ENCODE measurements at places on chromosomes 7 and 10. TPM values are rescaled to one million over a fixed set of nuclear protein-coding genes. Genes with fewer than 3 reads are reported as not detected.
A peak's percentile ranks its signal among the peaks of the same experiment; 100 is the strongest.

- H3K4me1 ChIP-seq: no peaks in the 10 kb centered on the region
- no peak for DNase-seq
- H3K4me3 ChIP-seq: no peak overlapping the region
- H3K36me3 ChIP-seq: no peaks in the 10 kb centered on the region
- H3K27me3 ChIP-seq: peaks cover 16% of the 10 kb centered on the region
Observed at GRCh38 chr10:117590101-117590875, 47.7 kb downstream of the EMX2 start.

DNA sequence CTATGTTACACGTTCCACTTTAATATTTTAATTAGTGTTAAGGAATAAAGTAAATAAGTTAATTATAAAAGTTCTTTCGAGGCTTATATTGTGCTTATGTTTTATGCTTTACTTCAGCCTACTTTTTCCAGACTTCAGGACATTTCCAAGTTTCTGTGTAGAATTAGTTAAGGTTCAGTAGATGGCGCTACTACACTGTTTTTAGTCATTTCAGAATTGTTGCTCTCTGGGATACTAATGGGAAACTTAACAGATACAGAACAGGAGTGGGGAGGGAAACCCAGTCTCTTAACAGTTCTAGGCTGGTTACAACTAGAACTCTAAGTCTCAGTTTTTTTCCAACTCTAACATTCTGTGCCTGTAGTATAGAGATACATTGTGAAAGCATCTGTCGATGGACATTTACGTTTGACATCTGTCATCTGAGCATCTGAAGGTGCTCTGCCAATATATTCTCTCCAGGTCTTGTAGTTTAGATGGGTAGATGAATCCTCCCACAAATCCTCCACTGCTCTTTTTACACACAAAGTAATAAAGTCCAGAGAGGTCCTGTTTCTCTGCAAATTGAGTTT, 56.8 kb upstream of the FAM171A1 start:
- no peaks in the 10 kb centered on the region for H3K36me3 ChIP-seq
- H3K4me3 ChIP-seq: no peak overlapping the region
- no peak for DNase-seq
- H3K4me1 ChIP-seq: peaks cover 4% of the 10 kb centered on the region
- H3K27me3 ChIP-seq: no peaks in the 10 kb centered on the region

Gene SPDYE11
- total RNA-seq: 0.11 TPM

DNA sequence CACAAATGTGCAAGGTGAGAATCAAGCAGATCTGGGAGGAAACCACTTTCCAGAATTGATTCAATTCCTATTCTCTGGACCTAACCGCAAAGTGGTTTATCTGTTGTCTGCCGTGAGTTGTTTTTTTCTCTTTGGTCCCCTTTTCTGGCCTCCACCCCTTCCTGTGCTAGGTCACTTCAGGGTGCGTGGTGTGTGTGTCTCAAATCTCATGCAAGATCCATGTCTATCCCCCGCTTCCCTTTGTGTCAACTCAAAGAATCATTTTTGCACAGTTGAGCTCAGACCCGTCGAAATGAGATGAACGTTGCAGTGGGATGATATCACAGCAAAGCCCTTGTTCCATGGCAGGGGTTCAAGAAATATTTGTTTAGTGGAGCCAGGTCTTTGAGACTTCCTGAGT, 184.5 kb downstream of the GATA3 start:
- H3K4me1 ChIP-seq: peaks cover 9% of the 10 kb centered on the region
- H3K27ac ChIP-seq: no peak overlapping the region
- no peak for DNase-seq
- H3K27me3 ChIP-seq: peaks cover 4% of the 10 kb centered on the region
- no peak overlapping the region for H3K4me3 ChIP-seq
- no peaks in the 10 kb centered on the region for H3K36me3 ChIP-seq

- peaks cover 13% of the 10 kb centered on the region for H3K4me1 ChIP-seq
- peaks cover 2% of the 10 kb centered on the region for H3K27me3 ChIP-seq
- H3K36me3 ChIP-seq: no peaks in the 10 kb centered on the region
- H3K27ac ChIP-seq: no peak overlapping the region
- no peak overlapping the region for H3K4me3 ChIP-seq
Observed at GRCh38 chr10:110442746-110443145, 55.0 kb upstream of the DUSP5 start.

Gene NEURL1
- 0.40 TPM for total RNA-seq

DNA sequence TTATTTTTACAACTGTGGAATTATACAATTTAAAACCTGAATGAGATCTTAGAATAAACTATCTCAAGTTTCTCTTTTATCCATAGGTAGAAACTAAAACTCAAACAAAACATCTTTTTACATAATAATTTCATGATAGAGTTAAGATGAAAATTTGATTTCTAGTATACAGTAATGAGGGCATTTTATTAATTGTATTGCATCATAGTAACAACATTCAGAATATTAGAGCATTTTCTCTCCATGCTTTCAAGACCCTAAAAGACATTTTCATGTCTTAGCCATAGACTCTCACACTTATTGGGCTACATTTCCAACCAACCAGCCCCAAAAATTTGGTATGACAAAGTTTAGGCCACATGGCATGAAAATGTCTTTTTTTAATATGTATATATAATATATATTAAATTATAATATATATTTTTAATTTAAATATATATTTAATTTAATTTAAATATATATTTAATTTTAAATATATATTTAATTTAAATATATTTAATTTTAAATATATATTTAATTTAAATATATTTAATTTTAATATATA, 195.7 kb upstream of the STEAP1 start:
- no peaks in the 10 kb centered on the region for H3K4me1 ChIP-seq
- no peak for DNase-seq
- peaks cover 32% of the 10 kb centered on the region for H3K27me3 ChIP-seq
- no peak overlapping the region for H3K4me3 ChIP-seq
- no peaks in the 10 kb centered on the region for H3K36me3 ChIP-seq

DNA sequence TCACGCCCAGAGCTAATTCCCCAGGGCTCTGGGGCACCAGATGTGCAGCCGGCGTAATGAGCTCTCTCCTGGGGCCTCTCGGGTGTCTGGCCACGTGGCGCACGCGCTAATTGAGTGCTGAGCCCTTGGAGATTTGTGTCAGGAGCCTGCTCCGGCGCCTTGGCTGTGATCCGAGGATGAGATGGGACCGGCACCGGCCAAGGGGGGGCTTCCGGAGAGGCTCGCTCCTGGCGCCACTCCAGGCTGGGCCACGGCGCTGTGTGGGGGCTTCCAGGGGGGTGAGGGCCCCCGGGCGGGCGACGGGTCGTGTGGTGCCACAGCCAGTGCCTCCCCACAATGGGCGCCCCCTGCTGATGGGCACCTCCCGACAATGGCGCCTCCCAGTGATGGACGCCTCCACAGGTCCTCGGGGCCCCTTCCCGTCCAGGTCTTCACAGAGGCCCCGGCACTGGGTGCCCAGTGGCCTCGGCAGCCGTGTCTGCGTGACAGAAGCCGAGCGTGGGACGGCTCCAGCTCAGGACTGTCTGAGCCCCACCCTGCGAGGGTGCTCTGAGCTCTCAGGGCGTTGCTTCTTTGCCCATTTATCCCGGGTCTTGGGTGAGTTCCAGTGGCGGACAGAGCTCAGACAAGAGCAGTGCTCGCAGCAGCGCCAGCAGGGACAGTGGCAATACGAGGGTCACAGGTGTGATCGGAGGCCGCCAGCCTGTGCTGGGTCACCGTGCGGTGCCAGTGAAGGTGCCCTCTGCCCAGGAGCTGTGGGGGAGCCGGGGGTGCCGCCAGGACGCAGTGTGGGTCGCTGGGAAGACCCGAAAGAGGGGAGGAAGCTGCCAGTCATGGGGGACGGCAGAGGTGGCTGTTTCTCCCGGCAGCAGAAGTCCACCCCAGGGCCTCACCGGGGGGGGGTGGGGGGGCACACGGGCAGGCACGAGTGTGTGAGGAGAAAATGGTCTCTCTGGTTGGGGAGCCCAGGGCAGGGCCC, 8.2 kb upstream of the NKX6-2 start:
- no peak for DNase-seq
- H3K4me3 ChIP-seq: no peak overlapping the region

GRCh38 chr10:12269056-12269455, 73.1 kb downstream of the CDC123 start:
- no peaks in the 10 kb centered on the region for H3K27me3 ChIP-seq
- DNase-seq: no peak
- no peak overlapping the region for H3K27ac ChIP-seq
- peaks cover 11% of the 10 kb centered on the region for H3K4me1 ChIP-seq
- no peaks in the 10 kb centered on the region for H3K36me3 ChIP-seq

DNA sequence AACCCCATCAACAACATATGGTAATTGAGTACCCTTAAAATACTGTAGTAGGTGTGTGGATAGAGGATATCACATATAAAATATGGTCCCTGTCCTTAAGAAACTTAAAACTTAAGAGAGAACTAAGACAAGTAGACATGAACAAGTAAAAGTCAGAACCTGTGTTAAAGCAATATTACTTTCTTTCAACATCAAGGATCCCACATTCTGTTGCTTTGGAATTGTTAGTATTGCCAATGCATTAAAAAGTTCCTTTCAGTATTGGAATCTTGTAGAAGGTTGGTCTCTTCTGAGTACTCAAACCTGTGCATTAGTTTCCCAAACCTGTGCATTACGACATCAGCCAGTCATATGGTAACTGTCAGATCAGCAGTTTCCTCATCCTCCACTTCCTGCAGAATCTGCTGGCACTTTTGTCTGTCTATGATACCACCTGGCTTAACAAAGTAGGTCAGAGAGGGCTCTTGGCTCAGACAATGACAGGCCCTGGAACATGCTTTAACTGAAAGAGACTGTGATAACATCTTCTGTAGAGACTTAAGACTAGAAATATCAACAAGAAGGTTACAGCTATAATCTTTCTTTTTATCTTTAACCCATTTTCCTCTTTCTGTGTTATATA, 56.5 kb downstream of the CCDC71L start:
- H3K4me3 ChIP-seq: no peak overlapping the region
- peaks cover 10% of the 10 kb centered on the region for H3K4me1 ChIP-seq
- H3K27ac ChIP-seq: no peak overlapping the region
- H3K36me3 ChIP-seq: no peaks in the 10 kb centered on the region
- DNase-seq: no peak

GRCh38 chr7:106029451-106029850, 66.4 kb downstream of the CDHR3 start:
- H3K27me3 ChIP-seq: peaks cover 5% of the 10 kb centered on the region
- no peak overlapping the region for H3K27ac ChIP-seq
- no peak for DNase-seq
- H3K36me3 ChIP-seq: peaks cover 1% of the 10 kb centered on the region
- no peak overlapping the region for H3K4me3 ChIP-seq

DNA sequence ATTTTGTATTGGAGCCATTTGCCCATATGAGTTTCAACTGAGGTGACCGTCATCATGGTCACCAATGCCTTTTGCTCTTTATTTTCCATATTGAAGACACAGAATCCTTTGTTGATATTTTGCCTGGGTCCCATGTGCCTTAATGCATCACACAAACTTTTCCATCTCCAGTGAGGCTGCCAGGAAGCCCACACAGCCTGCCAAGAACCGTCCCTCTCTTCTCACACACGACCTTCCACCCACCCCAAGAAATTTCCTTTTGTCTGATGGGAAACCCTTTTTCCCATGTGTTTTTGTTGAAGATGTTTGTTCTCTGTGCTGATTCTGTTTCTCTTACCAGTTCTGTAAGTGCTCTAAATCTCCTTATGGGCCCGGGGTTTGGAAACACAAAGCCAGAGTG, 168.9 kb downstream of the CSTF2T start:
- no peak for DNase-seq
- H3K4me1 ChIP-seq: peaks cover 23% of the 10 kb centered on the region
- H3K27me3 ChIP-seq: no peaks in the 10 kb centered on the region
- H3K4me3 ChIP-seq: no peak overlapping the region

DNA sequence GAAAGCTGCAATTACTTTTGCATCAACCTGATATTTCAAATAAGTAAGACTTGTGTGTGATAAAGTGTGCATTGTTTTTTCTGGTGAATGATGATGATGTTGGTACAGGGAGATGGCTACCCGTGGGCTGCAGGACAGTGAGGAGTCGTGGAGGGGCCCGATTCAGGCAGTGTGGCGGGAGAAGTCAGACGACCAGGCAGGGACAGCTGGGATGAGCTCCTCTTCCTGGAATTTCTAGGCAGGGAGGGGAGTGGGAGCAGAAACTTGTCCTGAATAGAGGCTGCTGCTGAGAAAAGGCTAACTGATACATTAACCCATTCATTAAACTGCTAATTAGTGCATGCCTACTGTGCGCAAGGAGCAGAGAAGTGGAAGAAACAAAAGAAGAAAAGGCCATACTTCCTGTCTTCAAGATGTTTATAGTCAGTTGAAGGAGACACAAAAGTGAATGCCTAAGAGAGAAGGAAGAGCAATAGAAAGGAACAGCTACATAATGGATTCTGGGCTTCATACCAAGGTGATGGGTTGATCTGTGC, 9.3 kb upstream of the GATAD1 start:
- no peak overlapping the region for H3K4me3 ChIP-seq
- peaks cover 4% of the 10 kb centered on the region for H3K4me1 ChIP-seq
- no peak overlapping the region for H3K27ac ChIP-seq
- H3K27me3 ChIP-seq: peaks cover 16% of the 10 kb centered on the region

Gene C7orf33
- not detected for total RNA-seq

DNA sequence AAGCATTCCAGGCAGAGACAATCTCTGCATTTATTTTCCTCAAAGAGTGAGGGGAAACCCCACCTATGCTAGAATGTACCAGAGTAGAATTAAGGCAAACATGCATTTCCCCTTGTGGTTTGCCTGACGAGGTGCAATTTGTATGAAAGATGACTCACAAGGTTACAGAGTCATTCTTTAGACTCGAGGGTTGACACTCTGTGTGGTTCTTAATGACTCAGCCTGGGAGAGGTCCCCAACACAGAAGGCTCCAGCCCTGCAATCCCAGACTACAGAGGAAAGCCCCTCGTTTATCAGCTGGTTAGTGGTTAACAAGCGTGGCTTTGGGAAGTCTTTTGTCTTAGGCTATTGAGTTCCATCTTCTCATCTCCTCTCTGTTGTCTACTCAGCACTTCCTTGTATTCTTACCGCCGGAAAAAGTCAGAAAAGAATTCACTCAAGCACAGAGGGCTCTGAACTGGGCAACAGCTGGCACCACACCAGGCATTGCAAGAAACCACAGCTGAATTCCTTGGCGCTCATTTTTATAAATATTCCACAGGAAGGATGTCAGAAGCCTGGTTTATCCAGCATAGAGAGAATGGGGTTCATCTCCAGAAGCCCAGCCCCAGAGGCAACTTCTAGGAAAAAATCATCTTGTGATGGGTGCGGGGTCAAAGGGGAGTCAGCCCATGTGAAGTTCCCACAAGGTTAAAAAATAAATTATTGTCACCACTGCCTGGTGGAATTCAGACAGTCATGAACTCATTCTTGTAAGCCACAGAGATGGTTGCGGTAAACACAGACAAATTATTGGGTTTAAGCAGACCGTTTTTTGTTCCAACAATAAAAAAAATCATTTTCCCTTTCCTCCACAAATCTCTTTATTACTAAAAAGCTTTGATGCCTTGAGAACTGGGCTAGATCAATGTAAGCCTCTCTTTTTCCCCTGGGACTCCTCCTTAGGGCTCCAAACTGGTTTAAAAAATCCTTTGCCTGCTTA, 24.5 kb upstream of the SVIL start:
- H3K4me1 ChIP-seq: peaks cover 46% of the 10 kb centered on the region
- peak overlapping the region; percentile 2 for H3K4me3 ChIP-seq
- no peaks in the 10 kb centered on the region for H3K27me3 ChIP-seq
- DNase-seq: no peak
- H3K36me3 ChIP-seq: peaks cover 45% of the 10 kb centered on the region
- peak overlapping the region; percentile 92 for H3K27ac ChIP-seq

GRCh38 chr7:157442456-157442855, 105.7 kb downstream of the DNAJB6 start:
- no peaks in the 10 kb centered on the region for H3K36me3 ChIP-seq
- no peak overlapping the region for H3K4me3 ChIP-seq
- no peaks in the 10 kb centered on the region for H3K4me1 ChIP-seq
- H3K27me3 ChIP-seq: no peaks in the 10 kb centered on the region

Measured in mesothelial cell of epicardium (in vitro differentiated cells).